T-helper 2 cell (primary cell): ENCODE measurements at places on chromosomes 16 and 17.

DNA sequence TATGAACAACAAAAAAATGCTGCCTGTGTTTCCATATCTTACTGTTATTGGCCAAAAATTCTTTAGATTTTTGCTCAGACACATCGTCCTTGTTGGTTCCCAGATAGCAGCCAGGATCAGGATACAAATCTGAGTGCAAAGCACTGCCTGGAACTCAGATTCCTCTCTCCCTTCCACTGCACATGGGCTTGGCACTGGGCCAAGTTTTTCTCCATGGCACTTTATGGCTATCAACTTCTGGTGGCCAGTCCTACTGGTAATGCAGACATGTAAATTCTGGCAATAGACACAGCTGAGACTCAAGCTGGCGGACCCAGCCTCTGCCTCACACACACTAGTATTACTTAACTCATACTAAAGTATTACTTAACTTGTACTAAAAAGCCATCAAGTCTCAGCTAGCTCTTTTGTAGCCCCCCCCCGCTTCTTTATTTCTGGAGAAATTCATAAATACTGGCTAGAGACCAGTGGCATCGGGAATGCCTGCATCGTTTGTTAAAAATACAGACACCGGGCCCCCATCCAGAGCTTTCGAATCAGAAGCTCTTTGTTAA is 181.2 kb upstream of the COX10 start:
- DNase-seq: no peak

DNA sequence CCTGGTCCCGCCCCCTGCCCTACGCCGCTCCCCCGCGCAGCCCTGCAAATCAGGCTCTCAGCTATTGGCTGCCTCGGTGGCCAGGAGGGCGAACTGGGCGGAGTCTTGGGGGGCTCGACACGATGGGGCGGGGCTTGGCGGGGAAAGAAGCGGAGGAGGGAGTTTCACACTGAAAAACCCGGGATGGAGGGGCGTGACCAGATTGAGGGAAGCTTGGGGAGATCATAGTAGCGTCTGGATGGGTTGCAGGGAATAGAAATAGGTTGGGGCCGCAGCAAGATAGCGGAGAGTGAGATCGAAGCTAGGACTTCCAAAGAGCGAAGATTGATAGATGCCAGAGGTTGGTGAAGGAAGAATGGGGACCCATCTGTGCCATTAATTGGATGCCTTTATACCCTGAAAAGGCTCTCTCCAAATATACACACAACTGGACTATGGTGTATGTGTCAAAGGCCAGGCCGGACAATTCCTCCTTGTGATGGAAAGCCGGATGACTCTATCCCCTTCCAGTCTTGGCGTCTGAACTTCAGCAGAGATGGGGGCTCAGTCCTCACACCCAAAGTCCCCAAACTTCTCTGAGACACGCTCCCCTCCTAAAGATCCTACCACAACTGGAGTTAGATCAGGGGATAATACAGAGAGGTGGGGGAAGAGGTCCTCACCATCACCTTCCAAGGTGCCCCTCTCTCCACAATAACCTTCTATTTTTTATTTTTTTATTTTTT is 376 bp upstream of the STAC2 start:
- DNase-seq: no peak

- DNase-seq: no peak
Observed at GRCh38 chr16:84132527-84133285, 12.3 kb downstream of the HSDL1 start.

GRCh38 chr16:22284637-22285036 is 12.6 kb upstream of the POLR3E start:
- no peak for DNase-seq

DNA sequence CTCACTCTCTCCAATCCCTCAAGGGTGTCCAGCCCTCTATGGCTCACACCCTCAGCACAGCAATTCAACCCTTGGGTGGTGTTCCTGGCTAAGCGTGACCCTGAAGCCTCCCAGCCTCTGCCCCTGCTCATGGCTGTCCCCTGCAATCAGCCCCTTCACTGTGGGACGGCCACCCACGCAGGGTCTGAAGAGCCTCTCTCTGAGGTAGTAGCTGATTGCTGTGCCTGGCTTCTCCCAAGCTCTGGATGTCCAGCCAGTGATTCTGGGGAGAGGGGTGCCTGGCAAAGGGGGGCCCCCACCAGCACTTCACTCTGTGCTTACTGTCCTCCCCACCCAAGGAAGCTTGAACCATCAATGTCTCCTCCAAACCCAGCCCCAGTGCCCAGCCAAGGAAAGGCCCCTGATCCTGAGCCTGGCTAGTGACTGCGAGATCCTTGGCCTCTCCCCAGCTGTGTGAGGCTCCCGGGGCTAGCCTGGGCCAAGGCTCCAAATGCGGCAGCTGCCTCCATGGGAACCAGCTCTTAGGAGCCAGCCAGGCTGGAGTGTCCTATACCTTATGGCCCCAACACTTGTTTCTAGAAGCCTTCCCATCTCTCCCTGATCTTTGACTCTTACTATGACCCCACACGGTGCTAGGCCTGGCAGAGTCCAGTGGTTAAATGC is 9.9 kb downstream of the MTSS2 start:
- no peak for DNase-seq

- DNase-seq: no peak
Observed at GRCh38 chr17:81118308-81119221, 46.7 kb upstream of the PVALEF start.

GRCh38 chr17:44331249-44331760 is 6.7 kb upstream of the SLC25A39 start:
- DNase-seq: peak; percentile 55

- DNase-seq: no peak
Observed at GRCh38 chr17:39939106-39939505, 11.6 kb downstream of the LRRC3C start.

DNA sequence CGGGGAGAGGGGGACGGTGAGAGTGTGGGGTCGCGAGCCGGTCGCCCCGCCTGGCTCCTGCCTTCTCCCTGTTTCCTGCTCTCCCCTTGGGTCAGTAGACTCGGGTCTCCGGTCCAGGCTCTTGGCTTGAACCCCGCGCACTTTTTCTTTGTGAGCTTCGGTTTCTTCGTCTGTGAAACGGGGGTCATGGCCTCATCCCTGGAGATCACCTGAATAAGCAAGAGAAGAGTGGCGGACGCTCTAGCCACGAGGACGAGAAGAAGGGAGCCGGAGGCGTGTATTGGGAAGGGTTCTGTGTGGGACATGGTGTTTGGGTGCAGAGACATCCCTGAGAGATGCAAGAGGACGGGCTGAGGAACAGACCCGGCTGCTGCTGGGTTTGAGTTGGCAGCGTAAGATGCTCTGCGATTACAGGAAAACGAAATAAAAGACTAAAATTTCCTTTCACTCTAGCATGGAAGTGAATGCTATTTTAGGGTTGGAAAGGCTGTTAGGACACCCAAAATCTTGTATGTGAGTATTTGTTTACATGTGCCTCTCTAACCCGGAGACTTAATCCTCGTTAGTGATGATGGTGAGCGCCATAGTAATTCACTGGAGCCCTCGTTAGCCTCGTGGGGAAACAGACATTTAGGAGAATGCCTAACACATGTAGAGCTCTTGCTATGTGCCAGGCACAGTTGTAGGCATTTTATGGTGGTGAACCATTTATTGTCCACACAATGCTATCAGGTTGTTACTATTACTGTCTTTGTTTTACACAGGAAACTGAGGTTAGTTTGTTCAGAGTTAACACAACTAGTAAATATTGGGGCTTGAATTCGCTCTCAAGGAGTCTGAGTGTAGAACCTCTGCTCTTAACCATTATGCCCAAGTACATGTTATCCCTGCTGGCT is 646 bp downstream of the KIF22 start:
- peak; percentile 55 for DNase-seq

GRCh38 chr16:48318630-48319029 is 66.6 kb downstream of the SIAH1 start:
- peak; percentile 29 for DNase-seq

DNA sequence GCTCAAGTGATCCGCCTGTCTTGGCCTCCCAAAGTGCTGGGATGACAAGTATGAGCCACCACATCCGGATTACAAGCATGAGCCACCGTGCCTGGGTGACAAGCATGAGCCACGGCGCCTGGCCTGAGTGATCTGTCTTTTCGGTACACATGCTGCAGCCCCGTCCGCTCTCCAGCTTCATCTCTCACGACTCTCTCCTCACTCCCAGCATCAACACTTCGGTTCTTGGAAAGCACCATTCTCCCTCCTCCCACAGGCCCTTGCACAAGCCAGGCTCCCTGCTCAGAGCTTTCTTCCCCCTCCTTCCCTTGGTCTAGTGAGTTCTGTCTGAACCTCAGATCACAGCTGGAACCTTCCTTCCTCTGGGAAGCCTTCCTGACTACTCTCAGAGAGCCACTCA is 6.5 kb upstream of the NCBP3 start:
- no peak for DNase-seq

- peak; percentile 73 for DNase-seq
Observed at GRCh38 chr16:89721546-89722391, 432 bp downstream of the ZNF276 start.

- DNase-seq: no peak
Observed at GRCh38 chr17:32943647-32944191, 15.8 kb downstream of the TMEM98 start.

GRCh38 chr16:56281249-56281805 is 90.0 kb downstream of the GNAO1 start:
- DNase-seq: no peak

- no peak for DNase-seq
Observed at GRCh38 chr17:22286337-22287041, 594.2 kb downstream of the KCNJ18 start.

DNA sequence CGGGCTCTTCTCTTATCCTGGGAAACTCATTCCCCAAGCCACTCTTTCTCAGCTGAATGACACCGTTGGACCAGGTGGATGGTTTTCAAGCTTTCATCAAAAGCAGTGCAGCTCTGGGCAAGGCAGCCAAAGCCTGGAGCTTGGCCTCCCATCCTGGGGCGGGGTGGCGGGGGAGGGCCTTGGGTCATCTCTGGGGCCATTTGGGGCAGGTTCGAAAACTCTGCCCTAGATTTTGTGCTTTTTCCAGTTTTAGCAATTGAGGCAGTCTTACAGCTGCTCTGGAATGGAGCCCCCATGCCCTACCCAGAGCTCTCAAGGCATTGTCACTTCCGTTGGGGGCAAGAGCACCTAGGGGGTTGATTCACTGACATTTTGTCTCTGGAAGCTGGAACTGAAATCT is 9.1 kb downstream of the MPRIP start:
- no peak for DNase-seq

- DNase-seq: no peak
Observed at GRCh38 chr16:57774705-57775285, 27.5 kb downstream of the KIFC3 start.

GRCh38 chr16:84692451-84693214 is 7.2 kb upstream of the USP10 start:
- no peak for DNase-seq

GRCh38 chr17:20823905-20824304 is 218.9 kb downstream of the USP22 start:
- DNase-seq: no peak

GRCh38 chr17:5096731-5097100 is 15.0 kb downstream of the ZNF232 start:
- no peak for DNase-seq

- no peak for DNase-seq
Observed at GRCh38 chr17:44359458-44360143, 4.1 kb downstream of the FAM171A2 start.

GRCh38 chr17:29240477-29240876 is 6.2 kb upstream of the CRYBA1 start:
- DNase-seq: no peak

DNA sequence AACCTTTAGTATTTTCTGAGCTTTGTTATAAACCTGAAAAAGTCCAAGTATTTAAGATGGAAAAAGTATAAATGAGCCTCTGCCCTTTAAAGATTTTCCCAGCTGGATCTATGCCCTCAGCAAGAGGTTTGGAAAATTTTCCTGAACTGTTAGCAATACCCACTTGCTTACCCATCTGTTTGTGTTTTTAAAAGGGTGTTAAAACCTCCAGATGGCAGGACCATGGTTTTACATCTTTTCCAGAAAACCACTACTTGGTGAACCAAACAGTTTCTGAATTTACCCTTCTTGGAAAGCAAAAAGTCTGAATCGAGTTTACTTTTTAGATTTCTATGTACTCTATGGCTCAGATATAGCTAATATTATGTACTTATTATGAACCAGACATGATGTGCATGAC is 719 bp downstream of the PMFBP1 start:
- no peak for DNase-seq

- DNase-seq: no peak
Observed at GRCh38 chr16:58031016-58031800, 5.7 kb downstream of the MMP15 start.

DNA sequence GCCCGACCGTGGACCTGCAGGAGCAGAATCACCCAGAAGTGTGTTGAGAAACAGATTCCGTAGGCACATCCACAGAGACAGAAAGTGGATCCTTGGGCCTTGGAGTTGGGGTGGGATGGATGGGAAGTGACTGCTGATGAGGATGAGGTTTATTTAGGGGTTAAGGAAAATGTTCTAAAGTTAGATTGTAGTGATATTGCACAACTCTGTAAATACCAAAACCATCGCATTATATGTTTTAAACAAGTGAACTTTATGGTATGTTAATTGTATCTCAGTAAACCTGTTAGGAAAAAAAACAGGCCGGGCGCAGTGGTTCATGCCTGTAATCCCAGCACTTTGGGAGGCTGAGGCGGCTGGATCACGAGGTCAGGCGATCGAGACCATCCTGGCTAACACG is 3.6 kb downstream of the ENDOV start:
- no peak for DNase-seq

DNA sequence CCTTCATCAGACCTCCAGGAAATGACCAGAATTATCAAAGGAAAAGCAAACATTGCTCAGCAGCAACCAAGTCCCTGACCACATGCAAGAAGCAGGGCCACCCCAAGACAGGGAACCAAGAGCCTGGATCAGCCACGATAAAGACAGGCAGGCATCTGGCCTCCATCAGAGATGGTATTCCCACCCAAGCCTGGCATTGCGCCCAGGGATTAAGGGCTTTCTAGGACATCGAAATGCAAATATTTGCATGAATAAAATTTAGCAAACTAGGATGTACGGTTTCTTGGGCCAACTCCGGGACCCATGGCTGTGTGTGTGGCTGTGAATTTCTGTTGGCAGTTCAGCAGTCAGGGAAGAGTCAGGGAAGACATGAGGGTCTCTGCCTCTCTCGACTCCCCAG is 241.4 kb upstream of the DYNLRB2 start:
- no peak for DNase-seq

DNA sequence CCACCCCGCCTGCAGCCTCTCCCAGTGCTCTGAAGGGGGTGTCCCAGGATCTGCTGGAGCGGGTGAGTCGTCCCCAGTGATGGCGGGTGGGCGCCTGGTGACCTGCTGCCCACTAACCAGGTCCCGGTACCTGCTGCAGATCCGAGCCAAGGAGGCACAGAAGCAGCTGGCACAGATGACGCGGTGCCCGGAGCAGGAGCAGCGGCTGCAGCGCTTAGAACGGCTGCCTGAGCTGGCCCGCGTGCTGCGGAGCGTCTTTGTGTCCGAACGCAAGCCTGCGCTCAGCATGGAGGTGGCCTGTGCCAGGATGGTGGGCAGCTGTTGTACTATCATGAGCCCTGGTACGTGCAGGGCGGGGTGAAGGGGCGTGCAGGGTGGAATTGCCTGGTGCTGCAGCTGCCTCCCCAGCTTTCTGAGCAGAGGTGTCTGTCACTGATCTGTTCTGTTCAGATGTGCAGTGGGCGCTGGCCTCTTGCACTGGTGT is 3.6 kb downstream of the CDT1 start:
- no peak for DNase-seq

GRCh38 chr17:18950944-18951905 is 740 bp upstream of the SLC5A10 start:
- no peak for DNase-seq

GRCh38 chr17:83125515-83126274 is 46.3 kb downstream of the METRNL start:
- DNase-seq: no peak
